ENCODE measurements at places on chromosomes 4 and X.
A peak's percentile ranks its signal among the peaks of the same experiment; 100 is the strongest.

- no peak for DNase-seq
Measured at GRCh38 chr4:126137782-126138170, 823.0 kb downstream of the FAT4 start.

DNA sequence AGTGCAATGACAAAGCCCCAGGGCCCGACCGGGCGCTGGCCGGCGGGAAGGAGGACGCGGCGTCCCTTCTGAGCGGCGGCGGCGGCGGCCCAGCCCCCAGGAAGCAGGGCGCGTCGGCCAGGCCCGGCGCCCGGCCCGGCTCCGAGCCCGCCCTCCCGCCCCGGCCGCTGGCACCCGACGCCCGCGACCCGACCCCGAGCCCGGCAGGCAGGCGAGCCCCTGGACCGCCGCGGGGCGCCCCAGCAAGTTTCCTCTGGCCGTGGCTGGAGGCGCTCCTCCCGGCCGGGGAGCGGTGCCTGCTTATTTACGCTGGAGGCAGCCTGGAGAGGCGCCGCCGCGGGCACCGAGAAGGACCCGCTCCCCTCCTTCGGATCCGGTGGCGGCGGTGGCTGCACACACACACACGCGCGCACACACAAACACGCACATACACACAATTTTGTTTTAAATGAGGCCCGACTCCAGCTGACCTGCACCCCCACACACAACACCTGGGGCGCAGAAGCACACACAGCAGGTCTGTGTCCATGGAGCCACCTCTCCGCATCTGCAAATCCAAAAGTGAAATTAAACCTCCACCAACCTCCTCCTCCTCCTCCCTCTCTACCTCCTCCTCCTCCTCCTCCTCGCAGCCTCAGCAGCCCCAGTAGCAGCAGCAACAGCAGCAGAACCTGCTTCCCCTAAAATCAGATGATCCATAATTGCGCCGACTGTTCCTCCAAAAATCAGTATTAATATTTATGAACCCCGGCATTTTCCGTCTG, 669 bp downstream of the IRF2 start:
- peak; percentile 53 for DNase-seq

DNA sequence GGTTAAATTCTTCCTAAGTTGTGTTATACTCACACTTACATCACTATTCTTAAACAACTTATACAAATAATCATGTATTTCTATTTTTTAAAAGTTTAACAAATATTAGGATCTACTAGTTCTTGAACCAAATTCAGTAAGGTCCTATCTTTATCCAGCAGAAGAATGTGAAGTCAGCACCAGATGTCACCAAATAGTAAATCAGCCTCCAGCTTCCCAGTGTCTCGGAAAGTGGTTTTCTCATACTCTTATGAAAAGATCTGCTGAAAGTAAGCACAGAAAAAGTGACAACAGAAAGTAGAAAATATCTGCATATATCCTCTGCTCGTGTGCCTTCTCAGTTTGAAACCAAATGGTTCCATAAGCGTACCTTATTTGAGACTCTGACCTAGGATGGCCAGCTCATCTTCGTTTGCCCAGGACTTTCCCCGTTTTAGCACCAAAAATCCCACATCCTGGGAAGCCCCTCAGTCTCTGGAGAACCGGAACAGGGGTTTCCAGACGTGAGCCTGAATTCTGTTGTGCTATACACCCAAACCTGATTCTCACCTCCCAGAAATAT, 98.0 kb upstream of the DCLK2 start:
- no peak for DNase-seq

GRCh38 chrX:41553688-41554087, 106.5 kb downstream of the NYX start:
- DNase-seq: no peak

DNA sequence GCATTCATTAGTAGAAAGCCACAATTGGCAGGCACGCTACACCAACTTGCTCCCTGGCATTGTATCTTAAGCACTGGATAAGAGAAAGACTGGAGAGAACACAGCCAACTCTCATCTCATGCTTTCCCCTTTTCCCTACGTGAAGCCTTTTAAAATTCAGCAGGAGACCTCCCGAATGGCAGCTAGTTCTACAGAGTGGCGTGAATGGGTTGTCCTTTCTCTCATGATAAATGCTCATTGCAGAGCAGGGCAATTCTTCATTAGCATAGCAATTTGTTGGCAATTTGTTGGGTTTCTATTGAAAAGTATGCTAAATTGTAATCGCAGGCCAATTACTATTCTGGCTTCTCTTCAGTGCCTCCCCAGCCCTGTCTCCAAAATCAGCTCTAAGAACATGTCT, 48.0 kb downstream of the SEPTIN11 start:
- no peak for DNase-seq
